ENCODE measurements at places on chromosomes 1 and 21.

DNA sequence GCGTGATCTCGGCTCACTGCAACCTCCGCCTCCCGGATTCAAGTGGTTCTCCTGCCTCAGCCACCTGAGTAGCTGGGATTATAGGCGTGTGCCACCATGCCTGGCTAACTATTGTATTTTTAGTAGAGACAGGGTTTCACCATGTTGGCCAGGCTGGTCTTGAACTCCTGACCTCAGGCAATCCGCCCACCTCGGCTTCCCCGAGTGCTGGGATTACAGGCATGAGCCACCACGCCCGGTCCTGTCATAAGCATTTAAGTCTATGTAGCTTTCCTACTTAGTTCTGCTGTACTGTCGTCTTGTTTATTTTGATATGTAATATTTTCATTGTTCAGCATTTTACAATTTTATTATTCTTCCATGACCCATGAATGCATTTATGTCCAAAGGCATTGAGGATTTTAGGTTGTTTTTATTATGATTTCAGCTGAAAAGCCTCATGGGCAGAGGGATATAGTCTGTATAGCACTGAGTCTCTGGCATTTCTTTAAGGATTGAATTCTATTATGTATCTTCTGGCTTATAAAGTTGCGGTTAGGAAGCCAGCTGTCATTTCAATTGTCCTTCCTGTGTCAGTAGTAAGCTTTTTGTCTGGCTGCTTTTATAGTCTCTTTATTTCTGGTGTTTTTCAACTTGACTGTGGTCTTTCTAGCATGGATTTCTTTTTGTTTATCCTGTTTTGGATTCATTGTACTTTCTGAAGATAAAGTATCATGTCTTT, 9.2 kb downstream of the AGPAT3 start:
- no peak for DNase-seq

GRCh38 chr1:226126824-226127569, 59.5 kb downstream of the ACBD3 start:
- DNase-seq, result no peak

DNA sequence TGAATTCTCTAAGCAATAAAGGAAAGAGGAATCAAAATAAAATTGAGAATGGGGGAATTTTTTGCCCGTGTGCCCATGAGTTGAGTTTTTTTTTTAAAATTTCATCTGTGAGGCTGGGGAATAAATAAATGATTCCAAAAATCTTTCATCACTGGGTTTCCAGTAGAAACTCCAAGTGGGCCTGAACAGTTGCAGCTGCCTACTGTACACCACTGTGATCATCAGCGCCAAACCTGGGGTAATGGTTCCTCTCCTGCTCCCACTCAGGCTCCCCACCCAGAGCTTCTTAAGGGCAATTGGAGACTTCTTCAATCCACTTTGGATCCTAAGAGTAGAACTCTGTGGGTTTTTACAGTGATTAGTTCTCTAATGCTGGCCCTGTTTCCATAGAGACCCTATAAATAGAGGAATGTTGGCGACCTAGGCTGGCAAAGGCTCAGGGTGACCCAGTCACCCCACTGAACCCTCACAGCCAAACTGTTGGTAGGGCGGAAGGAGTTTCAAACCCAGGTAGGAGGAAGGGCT, 9.3 kb downstream of the TMCC2 start:
- DNase-seq, result no peak

DNA sequence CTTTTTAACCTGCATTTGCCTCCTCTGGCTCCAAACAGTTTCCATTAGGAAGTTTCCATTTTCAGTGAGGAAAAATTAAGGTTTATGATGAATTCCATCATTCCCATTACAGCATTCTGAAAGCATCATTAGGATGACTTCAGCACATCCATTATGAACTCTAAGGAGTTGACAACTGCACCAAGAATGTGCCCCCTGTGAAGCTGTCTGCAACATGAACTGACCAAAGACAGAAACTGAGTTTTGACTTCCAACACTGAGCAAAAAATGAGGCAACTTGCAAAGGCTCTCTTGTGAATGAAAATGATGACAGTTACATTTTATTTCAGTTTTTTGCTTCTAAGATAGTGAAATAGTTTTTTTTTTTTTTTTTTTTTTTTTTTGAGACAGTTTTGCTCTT, 18.3 kb upstream of the KCNE1 start:
- DNase-seq, result no peak

- no peak for DNase-seq
Measured at GRCh38 chr1:56576880-56577405, 2.4 kb downstream of the PLPP3 start.

DNA sequence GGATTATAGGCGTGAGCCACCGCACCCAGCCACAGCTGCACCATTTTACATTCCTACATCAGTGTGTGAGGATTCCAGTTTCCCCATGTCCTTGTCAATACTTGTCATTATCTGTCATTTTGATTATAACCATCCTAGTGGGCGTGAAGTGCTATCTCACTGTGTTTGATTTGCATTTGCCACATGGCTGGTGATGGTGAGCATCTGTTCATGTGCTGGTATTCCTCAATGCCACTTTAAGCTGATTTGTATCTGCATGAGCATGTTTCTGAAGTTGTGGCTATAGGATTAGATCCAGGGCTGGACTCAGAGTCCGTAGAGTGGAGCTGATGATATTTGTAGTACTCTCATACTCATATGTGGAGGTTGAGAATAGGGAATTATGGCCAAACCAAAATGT, 36.6 kb downstream of the SRRM1 start:
- no peak for DNase-seq

- DNase-seq, result peak; percentile 21
Measured at GRCh38 chr1:179831225-179831624, 46.4 kb downstream of the TOR1AIP2 start.

GRCh38 chr1:95966866-95967265, 732.9 kb downstream of the RWDD3 start:
- DNase-seq, result no peak

DNA sequence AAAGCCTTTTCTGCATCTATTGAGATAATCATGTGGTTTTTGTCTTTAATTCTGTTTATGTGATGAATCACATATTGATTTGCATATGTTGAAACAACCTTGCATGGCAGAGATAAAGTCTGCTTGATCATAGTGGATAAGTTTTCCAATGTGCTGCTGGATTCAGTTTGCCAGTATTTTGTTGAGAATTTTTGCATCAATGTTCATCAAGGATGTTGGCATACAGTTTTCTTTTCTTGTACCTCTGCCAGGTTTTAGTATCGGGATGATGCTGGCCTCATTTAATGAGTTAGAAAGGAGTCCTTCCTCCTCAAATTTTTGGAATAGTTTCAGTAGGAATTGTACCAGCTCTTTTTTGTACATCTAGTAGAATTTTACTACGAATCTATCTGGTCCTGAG, 55.0 kb downstream of the COL24A1 start:
- DNase-seq, result no peak
